T-helper 2 cell (primary cell): ENCODE measurements at places on chromosomes 7 and 10.
A peak's percentile ranks its signal among the peaks of the same experiment; 100 is the strongest.

DNA sequence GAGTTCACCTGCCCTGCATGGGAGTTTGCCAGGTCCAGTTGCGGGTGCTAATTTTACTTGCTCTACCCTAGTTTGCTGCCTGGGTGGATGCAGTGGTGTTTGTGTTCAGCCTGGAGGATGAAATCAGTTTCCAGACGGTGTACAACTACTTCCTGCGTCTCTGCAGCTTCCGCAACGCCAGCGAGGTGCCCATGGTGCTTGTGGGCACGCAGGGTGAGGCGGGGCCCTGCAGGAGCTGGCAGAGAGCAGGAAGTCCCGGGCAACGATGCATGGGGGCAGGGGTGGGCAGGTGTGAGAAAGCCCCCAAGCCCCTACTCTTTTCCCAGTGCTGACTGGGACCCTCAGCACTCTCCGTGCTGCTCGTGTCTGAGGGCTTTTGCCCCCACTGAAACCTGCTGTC, 31.3 kb downstream of the AGAP3 start:
- peak; percentile 36 for DNase-seq

DNA sequence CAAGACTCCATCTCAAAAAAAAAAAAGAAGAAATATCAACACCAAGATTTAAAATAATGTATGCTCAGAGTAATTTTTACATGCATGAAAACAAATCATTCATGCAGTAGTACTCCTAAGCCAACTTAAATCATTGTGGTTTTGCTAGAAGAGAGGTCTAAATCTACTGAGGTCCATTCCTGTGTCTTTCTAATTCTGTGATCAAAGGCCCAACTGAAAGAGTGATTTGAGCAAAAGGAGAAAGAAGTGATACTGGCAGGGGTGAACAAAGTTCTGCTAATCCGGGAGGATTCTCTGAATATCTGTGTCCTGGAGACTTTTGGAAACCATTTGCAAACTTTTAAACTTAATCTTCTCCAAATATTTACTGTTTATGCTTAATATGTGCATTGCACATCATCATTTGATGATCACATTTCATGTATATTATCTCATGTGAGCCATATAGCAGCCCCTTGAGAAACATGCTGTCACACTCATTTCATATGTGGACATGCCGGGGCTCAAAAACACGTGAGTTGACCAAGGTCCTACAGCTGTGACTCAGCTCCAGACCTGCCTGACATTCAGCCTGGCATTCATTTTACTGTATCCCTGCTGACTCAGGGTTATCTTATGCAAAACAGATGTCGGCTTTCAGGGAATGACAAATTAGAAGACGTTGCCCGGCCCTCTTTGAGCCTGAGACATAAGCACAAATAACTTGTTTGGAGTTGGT, 76.4 kb downstream of the FAM107B start:
- no peak for DNase-seq

DNA sequence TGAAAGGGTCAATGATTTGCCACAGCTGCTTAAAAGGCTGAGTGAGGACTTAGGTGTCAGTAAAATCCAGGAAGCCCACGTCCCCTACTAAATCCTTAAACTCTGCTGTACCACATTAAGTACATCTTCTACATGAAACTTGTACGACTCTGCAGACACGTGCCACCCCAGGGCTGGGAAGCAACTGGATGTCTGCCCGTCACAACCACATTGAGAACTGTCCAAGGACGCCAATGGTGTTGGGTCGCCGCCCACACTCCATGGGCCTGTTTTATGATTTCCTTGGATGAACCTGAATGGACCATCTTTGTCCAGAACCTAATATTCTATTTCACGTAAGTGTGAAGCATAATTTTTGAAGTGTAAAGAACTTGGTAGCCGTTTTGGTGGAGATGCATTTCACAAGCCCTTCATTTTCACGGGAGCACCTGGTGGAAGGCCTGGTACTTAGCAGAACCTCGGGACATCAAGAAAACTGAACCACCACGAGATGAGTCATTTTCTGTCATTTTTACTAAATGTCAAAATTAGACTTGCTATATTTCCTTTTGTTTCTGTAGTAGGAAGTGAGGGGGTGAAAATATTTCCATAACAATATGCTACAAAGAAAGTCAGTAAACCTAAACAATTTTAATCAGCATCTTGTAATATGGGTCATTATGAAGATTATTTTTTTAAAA, 134.9 kb downstream of the SFMBT2 start:
- DNase-seq, result no peak

DNA sequence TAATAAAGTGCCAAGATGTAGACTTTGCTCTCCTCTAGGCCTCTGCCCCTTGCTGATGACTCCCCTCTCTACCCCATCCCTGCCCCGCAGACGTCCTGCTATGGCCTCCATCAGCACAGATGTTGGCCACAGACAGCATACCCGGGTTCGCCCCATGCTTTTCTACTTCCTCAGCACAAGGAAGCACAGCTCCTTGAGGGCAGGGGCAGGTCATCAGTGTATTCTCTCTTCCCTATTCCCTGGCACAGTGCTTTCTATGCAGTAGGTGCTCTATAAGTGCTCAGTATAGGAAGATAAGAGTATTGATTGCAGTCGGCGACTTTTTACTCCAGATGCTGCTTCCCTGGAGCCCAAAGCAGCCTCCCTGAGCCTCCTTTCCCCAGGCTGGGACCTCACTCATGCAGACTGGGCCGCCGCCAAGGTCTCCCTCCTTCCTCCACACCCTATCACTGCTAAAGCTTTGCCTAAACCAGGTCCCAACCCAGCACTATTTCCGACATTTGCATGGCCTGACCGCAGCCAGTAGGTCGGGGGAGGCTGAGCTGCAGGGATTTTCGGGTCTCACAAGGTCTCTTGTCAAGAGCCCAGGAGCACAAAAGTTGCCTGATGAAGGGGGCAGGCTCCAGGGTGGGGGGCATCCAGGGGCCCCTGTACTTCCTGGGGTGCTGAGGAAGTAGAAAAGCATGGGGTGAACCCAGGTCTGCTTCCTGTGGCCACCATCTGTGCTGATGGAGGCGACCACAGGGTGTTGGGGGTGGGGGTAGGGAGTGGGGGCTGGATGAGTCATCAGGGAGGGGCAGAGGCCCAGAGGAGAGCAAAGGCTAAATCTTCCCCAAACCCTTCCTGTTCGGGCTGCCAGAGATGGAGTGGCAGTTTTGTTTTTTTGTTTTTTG, 8.0 kb downstream of the CALHM3 start:
- no peak for DNase-seq

- DNase-seq, result no peak
These were observed 111.7 kb upstream of the MBL2 start for GRCh38 chr10:52883996-52884871.

DNA sequence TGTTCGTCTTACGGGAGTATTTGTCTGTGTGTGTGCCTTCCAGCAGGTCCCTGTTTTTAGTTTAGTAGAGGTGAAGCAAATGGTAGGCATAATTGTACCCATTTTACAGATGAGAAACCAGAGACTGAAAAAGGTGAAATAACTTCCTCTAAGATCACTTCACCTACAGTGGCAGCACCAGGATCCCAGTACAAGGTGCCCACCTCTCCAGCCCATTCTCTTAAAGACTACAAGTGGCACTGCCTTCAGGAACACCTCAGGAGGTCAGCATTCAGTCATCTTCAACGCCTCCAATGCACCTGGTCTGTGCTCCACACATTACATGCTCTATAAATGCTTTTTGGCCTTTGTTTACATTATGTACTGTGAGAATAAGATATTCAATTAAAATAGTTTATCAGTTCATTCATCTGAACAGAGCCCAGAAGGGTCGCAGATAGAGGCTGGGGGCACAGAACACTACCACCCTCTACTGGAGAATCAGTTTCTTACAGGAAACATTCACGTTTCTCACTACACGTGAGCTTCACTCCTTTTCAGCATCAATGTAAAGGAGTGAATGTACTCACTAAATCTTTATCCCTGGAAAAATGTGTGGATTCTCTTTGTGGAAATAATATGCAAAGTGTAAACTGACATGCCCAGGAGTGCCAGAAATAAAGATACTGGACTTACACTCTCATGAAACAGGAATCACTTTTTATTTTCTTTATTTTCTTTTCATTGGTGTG, 45.5 kb upstream of the ABLIM1 start:
- DNase-seq, result no peak

- DNase-seq, result no peak
These were observed 10.2 kb downstream of the PLEKHA8 start for GRCh38 chr7:30038196-30038980.

DNA sequence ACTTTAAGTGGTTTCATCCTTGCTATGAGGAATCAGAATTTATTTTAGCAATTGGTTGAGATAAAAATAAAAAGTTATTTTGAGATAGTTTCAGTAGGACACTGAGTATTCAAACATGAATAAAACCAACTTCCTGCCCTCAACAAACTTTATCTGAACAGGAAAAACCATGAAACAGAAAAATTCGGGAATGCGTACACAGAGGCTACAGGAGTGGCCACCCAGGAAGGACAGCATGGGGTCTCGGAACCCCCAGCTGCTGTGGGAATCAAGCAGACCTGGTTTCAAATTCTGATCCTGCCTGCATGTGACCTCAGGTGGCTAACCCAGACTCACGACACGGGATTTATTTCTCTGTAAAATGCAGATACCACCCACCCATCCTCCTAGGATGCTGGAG, 49.0 kb upstream of the GRID1 start:
- DNase-seq, result no peak

DNA sequence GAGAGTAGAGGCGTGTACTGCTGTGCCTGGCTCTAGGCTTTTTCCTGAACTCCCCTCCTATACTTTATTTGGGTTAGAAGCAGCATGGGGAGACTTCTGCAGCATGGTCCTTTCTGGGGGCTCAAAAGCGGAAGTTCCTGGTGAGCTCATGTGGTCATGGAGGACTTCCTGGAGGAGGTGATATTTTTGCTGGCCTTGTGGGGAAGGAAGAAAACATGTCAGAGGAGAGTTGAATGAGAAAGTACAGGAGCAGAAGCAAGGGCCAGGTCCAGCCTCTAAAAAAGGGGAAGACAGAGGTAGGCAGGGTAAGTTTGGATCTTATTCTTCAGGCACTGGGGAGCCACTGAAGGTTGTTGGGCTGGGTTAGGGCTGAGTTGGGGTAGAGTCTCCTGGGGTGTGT, 45.5 kb downstream of the CASTOR2 start:
- DNase-seq, result no peak

GRCh38 chr7:107652642-107653041, 8.0 kb upstream of the SLC26A4 start:
- no peak for DNase-seq

GRCh38 chr7:101066141-101066832, 19.0 kb upstream of the TRIM56 start:
- DNase-seq, result no peak

DNA sequence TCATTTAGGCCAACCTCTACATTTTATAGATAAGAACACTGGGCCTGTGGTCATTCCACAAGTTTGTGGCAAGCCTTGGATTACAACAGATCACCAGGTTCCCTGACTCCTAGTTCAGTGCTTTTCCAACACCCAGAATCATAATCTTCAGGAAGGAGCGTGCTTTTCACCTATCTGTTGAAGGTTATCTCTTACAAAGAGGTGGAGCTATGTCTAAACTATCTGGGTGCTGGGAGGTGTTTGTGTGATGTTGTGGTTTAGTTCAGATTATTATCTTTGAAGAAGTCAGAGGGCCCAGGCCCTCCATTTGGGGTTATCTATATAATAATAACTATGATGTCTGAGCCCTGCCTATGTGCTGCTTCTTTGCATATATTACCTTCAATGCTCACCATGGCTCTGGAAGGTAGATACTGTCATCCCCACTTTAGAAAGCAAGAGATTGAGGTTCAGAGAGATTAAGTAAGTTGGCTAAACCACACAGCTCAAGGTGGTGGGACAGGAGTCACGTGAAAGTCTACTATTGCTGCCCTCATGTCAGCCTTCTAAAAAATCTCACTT, 24.0 kb downstream of the IL2RA start:
- DNase-seq, result peak; percentile 83

DNA sequence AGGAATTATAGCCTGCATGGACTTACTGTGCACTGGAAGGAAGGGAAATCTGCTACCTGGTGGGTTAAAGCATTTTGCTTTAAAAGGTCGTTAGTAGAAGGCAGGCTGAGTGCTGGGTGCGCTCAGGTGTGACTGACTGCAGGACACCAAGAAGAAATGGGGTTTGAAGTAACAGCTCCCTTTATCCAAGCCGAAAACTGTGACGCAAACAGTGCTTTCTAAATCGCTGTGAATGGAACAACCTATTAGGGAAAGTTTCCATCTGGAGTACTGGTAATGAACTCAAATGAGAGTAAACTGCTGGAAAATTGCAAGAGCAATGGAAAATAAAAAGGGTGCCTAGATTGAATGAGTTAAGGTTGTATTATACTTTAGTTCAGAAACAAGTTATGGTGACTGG, 95.3 kb downstream of the CNNM2 start:
- no peak for DNase-seq

GRCh38 chr10:114540236-114540635, 117.8 kb downstream of the ABLIM1 start:
- DNase-seq, result no peak

GRCh38 chr10:78053211-78053868, 19.7 kb downstream of the RPS24 start:
- no peak for DNase-seq

- DNase-seq, result no peak
These were observed 21.0 kb downstream of the ELFN1 start for GRCh38 chr7:1691096-1691495.

- no peak for DNase-seq
These were observed 493.6 kb downstream of the PTPRN2 start for GRCh38 chr7:158094046-158094445.

- no peak for DNase-seq
These were observed 41.1 kb upstream of the GTF2IRD1 start for GRCh38 chr7:74412603-74413002.

DNA sequence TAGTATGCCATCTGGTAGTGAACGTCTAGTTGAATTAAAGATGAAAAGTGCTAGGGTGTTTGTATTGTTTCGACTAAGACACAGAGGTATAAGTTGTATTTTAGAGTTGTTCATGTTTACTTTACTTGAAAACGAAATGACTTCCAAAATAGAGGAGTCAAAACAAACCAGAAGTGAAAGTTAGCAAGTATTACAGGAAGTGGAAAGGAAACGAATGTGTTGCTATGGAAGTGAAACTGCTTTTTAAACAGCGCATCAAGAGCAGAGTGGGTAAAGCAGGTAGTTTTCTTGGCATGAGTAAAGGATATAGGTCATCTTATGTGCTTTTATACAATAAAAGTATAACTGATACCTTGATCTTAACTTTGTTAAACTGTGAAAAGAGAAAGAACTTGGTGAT, 20.0 kb upstream of the GALNTL5 start:
- peak; percentile 30 for DNase-seq

- peak; percentile 36 for DNase-seq
These were observed 208.4 kb upstream of the KLF14 start for GRCh38 chr7:130942211-130942964.

DNA sequence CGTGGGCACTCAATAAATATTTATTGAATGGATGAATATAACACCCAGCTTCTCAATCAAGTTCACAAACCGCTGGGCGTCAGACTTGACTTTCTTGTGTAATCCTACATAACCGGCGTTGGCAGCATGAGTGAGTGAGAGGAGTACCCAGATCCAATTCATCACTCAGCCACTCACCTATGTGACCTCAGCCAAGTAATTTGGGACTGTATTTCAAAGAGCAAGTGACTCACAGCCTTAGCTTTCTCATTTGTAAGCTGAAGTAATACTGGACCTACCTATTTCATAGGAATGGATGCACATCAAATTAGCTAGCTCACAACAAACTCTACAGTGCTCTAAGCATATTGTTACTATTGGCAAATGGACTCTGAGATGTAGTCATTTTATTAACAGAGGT, 53.8 kb upstream of the FAM204A start:
- no peak for DNase-seq

- no peak for DNase-seq
These were observed 317.6 kb upstream of the KIAA1217 start for GRCh38 chr10:23891301-23891700.

GRCh38 chr7:5695727-5696345, 85.6 kb downstream of the RNF216 start:
- DNase-seq, result no peak
